ENCODE measurements at places on chromosomes 12 and 14.

GRCh38 chr12:109927622-109928021 lies 27.5 kb downstream of the TCHP start:
- peak; percentile 39 for DNase-seq

GRCh38 chr12:77122661-77123060 lies 57.3 kb upstream of the E2F7 start:
- no peak for DNase-seq

DNA sequence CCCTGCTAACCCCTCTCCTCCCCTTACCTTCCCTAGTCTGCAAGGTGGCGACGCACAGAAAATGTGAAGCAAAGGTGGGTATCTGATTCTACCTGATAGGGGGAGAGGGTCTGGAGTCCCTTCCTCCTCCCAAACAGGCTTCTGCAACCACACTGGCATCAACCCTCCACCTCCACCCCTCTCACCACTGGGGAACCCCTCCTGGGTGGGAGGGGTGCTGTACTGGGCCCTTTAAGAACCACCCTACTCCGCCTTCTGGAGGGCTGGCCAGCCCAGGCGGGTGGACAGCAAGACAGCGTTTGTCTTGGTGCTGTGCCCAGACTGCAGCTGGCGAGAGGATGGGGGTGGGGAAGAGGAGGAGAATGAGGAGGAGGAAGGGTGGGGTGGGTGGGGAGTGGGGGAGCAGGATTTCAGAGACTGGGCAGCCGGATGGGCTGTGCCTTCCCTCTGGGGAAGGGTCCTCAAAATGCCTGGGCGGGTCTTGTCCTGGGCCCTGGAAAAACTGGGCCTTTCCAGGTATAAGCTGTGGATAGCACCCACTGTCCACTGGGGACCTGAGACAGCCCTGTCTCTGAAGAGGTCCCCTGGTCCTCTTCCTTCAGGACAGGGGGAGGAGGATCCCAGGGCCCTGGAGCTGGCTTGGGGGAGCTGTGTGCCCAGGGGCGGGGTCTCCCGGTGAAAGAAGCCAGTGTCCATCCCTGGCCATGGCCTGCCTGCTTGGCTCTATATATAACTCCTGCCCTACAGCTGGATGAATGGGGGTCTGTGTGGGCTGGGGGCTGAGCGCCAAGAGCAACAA lies 2.8 kb downstream of the TNS2 start:
- no peak for DNase-seq

DNA sequence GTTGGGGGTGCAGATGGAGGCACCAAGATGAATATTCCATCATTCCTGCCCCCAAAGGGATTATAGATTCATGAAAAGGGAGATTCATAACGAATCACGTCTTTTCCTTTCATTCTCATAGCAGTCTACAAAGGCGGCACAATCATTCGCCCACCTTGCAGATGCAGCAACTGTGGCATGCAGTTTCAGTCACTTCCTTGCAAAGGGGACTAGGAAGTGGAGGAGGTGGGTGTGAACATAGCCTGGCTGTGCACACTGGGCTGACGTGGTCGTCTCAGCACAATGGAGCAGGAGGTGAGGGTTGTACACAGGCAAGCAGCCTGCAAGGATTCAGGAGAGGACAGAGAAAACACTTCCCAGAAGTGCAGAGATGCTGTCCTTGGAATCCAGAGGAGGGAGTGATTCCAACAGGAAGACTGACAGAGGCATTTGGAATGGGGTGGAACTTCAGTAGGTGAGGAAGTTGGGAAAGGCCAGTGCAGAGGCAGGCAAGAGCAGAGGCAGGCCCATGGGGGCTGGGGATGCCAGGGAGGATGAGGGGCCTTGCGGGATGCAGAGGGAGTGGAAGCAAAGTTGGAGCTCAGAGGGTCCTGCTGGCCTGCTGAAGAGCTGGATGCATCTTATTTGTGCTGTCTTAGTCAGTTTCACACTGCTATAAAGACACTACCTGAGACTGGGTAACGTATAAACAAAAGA lies 21.9 kb upstream of the PPP2R5C start:
- DNase-seq = no peak

DNA sequence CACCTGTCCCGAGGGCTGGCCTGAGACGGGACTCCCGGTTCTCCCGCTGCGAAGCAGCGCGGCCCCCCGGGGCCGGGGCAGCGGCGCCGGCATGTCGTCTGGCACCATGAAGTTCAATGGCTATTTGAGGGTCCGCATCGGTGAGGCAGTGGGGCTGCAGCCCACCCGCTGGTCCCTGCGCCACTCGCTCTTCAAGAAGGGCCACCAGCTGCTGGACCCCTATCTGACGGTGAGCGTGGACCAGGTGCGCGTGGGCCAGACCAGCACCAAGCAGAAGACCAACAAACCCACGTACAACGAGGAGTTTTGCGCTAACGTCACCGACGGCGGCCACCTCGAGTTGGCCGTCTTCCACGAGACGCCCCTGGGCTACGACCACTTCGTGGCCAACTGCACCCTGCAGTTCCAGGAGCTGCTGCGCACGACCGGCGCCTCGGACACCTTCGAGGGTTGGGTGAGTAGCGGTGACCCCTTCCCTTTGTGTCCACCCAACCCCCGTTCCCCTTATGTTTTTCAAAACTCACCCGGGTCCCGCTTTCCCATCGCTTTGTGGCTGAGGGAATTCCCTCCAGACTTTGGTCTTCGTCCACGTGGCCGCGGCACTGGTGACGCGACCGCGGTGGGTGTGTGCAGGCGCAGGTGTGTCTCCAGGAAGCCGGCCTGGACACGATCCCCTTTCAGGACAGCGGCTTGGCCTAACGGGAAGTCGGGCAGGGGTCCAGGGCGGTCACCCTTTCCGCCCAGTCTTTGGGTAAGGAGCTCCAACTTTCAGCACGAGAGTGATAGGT lies 826 bp downstream of the PRKCH start:
- peak; percentile 52 for DNase-seq

GRCh38 chr12:67666605-67667004 lies 18.1 kb downstream of the DYRK2 start:
- no peak for DNase-seq

DNA sequence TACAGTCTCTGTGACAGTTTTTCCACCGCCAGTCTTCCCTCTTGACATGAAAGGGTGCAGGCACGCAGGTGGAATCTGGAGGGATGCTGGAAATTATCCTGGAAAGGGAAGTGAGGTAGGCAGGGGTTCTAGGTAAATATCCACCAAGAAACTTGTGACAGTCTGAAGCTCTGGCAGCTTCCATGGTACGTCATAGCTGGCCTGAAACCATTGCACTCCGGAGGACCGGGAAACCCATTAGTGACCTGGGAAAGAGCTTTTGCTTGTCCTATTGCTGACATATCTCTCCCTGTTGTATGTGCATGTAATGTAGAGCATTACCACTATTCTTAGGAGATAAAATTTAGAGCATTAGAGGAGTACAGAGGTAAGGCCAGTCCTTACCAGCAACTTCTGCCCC lies 275.9 kb downstream of the EGLN3 start:
- no peak for DNase-seq

DNA sequence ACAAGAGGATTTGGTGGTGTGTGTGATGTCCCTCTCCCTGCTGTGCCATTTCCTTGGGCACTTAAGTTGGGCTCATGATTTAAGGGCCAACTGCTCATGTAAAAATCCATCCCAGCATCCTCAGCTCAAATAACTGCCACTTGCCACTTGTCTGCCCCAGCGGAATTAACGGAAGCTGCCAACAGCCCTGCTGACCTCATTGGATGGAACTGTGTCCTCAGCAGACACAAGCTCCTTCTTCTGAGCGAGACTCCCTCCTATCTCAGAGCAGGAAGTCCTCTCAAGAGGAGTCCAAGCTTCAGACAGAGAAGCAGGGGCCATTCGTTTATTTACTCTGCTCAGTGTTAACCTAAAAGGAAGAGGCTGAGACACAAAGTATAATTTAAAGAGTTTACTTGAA lies 29.6 kb upstream of the PRMT8 start:
- no peak for DNase-seq

DNA sequence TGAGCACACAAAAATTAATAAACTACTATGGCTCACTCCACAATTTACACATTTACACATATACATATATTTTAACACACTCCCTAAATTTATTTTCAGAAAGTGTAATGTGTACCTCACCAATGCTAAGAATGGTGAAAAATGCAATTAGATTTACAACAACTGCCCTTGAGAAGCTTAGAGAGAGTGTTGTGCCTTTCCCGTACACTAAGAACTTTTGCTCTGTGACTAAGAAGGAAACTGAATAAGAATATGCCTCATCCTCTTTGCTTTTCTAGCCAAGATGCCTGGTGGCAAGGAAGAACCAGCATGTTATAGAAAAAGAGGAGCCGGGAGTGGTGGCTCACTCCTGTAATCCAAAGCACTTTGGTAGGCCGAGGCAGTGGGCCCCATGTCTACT lies 62.3 kb downstream of the SINHCAF start:
- DNase-seq = no peak

GRCh38 chr12:26251600-26251999 lies 56.2 kb downstream of the SSPN start:
- no peak for DNase-seq

DNA sequence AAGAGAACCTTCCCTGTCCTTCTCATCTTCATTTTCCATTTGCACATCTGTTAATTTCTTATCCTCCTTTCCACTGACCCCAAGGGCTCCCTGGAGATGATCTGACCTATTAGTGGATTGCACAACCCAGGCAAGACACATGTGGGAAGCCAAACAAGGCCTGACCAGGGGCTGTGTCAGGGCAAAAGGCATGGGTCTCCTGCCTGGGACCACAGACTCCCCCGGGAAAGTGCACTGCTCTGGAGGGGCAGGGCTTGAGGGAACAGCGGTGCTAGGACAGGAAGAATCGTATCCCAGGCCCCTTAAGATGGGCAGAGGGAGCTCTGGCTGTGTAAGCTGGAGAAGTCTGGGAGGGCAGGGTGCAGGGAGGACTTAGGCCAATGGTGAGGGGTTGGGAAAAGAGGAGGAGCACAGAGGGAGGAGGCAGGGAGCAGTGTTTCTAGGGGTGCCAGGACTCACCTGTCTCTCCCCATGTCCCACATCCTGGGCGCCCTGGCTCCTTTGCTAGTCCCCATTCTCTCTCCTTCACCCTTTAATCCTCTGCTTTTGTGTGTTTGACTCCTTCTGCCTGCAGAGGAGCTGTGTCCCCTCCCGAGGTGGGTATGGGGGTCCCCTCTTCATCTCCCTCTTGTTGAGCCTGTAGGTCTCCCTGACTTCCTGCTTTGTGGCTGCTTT lies 25.3 kb downstream of the PLEKHG3 start:
- no peak for DNase-seq

DNA sequence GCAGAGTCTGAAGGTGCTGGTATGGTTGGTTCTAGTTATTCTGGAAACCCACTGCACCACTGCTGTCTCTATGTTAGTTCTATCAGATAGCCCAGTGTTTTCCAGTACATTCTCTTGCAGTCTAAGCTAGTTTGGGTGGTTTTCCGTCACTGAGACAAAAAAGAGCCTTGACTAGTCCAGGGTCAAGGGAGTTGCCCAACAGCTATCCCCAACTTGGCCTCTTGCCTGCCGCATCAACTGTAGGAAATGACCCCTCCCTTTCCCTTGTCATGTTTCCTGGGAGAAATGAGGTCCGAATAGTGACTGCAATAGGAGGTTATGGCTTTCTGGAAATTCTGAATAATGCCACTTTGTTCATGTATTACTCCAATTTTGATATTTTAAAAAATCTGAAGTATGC lies 160.4 kb downstream of the EFCAB11 start:
- no peak for DNase-seq

DNA sequence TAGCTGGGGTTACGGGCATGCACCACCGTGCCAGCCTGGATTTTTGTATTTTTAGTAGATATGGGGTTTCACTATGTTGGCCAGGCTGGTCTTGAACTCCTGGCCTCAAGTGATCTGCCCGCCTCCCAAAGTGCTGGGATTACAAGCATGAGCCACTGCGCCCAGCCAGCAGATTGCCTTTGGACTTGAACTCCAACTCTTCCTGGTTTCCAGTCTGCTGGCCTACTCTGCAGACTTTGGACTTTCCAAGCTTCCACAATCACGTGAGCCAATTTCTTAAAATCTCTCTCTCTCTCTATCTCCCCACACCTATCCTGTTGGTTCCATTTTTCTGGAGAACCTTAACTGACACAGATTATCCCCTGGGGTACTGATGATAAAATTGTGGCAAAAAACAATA lies 55.0 kb downstream of the EMP1 start:
- DNase-seq = no peak
